MV-4-11 (cell line): ENCODE measurements at places on chromosomes 16 and 17.
A peak's percentile ranks its signal among the peaks of the same experiment; 100 is the strongest.

DNA sequence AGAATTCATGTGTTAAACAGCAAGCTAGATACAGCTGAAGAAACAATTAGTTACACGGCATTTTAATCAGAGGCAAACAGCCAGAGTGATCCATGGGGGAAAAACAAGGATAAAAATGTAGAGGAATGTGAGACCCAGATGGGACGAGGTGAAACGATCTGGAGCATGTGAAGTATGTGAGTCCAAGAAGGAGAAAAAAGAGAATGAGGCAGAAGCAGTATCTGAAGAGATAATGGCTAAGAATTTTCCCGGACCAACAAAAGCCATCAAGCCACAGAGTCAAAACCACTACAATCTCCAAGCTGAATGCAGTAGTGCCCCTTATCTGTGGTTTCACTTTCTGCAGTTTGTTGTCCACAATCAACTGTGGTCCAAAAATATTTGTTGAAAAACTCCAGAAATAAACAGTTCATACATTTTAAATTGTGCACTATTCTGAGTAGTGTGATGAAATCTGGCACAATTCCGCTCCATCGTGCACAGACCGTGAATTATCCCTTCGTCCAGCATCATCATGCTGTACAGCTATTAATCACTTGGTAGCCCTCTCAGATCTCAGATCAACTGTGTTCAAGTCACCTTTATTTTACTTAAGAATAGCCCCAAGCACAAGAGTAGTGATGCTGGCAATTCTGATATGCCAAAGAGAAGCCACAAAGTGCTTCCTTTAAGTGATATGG is 18.8 kb downstream of the MYH10 start:
- no peak for DNase-seq

- no peak for DNase-seq
Measured at GRCh38 chr16:83335076-83335475, 472.7 kb upstream of the HSBP1 start.

DNA sequence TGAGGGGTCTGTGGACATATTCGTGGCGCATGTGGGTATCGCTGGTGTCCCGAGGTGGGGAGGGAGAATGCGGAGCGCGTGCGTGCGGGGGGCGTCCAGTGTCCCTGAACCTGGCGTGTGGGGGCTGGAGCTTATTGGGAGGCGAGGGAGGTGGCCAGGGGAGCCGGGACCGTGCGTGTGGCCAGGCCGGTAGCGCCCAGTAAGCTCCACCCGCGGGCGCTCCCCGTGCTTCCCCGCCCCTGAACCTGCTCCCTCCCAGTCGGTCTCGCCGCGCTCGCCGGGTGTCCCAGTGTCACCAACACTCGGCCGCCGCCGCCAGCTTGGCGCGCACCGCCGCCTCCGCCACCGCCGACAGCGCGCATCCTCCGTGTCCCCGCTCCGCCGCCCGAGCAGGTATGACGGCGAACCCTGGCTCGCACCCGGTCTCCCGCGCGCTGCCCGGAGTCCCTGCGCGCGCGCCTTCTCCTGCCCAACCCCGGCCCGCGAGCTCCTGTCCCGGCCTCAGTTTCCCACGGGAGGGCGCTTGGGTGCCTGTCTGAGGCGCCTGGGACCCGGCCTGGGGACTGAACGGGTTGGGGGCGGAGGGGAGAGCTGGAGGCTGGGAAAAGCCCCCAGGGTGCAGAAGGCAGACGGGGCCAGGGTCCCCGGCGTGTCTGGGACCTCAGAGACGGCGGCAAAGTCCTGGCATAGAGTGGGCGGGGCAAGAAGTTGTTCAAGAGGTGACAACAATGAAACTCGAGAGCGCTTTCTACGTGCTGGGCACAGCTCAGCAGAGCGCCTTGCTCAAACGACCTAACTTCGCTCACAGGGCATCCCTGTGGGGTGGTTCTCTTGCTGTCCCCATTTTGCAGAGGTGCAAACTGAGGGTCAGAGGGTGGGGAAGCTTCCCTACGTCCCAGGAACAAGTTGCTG is at the start of gene SCNN1B:
TSS of gene SCNN1B (plus strand) at position 258 of the 912 bp plus-strand sequence. CDS start 46,298 bp downstream, outside the sequence.
- DNase-seq: no peak

DNA sequence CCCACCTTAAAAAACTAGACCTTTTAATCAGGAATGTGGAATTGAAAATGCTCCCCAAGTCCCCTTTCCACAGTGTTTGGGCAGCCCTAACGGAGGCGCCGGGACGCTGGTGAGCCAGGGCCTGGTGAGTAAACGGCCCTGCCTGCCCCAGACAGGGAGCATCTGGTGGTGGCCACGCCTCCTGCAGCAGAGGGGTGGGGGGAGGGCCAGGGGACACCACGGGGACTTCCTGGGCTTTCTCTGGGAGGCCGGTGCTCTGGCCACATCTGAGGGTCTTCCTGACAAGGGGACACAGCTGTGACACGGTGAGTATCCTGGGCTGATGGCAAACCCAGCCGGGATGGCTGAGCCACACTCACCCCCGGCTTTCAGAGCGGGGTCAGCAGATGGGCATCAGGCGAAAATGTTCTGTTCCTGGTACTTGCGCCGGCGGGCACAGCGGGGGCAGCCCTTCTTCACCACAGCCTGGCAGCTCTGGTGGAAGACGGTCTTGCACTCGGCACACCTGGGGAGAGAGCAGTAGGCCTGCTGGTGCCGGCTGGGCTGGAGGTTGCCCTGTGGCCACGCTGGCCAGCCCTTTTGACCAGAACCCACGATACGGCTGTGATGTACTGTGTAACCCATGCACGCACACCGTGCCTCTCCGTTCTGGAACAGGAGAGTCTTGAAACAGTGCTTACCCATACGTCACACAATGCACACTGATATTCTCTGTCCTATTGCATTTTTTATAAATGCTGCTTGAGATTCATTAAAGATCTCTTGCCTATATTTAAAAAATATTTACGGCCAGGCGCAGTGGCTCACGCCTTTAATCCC is 5.0 kb upstream of the ARHGAP27 start:
- DNase-seq: no peak

- peak; percentile 26 for DNase-seq
Measured at GRCh38 chr16:31196324-31197088, 6.1 kb downstream of the PYCARD start.
